Activated CD8-positive, alpha-beta memory T cell treated with anti-CD3 and anti-CD28 coated beads, Interleukin-2, amount 10 ng/mL, durations not matched to agents 7 days and 5 days (primary cell): ENCODE measurements at places on chromosomes 4 and X. TPM values are rescaled to one million over a fixed set of nuclear protein-coding genes. Genes with fewer than 3 reads are reported as not detected.

The TENM3 gene
- total RNA-seq = not detected

The MMRN1 gene
- total RNA-seq = 0.23 TPM

DNA sequence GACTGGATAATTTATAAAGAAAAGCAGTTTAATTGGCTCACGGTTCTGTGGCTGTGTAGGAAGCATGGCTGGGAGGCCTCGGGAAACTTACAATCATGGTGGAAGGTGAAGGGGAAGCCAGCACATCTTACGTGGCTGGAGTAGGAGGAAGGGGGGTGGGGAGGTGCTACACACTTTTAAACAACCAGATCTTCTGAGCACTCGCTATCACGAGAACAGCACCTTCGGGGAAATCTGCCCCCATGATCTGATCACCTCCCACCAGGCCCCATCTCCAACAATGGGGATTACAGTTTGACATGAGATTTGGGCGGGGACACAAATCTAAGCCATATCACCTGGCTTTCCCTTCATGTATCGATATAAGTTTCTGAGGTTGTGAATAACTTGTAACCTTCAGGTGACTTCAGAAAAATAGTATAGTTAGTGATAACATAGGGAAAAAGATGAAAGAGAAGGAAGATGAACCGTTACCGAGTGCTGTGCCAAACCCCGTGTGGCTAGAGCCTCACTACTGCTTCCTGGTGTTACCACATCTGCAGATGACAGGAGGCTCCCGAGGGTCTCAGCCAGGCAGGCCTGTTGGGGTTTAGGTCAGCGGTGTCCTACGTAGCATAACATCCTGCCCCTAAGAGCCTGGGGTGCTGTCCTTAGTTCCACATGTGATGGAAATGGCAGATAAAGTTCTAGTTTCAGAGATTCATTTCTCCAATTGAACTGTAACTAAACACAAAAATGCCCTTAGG, 103.5 kb downstream of the TNIP2 start:
- DNase-seq = no peak

GRCh38 chr4:8427761-8428287, 12.7 kb downstream of the ACOX3 start:
- no peak for DNase-seq
